ENCODE measurements at places on chromosomes 16 and 17.

GRCh38 chr16:67579686-67580085 lies 17.4 kb downstream of the CTCF start:
- DNase-seq, result no peak

GRCh38 chr17:44105941-44106340 lies 17.5 kb downstream of the HDAC5 start:
- peak; percentile 54 for DNase-seq

DNA sequence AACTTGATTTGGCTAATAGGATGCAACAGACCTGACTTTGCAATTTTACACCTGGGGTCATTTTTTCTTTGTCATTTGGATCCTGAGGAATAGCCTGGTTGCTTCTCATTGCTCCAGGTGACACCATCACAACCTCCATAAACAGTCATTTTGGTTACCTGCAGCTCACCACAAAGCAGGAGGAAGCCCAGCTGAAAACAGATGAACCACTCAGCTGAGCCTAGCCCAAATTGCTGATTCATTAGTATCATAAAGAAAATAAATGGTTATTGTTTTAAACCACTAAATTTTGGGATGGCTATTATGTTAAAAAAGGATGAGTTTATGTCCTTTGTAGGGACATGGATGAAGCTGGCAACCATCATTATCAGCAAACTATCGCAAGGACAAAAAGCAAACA lies 841.0 kb upstream of the EEF2KMT start:
- DNase-seq, result no peak

DNA sequence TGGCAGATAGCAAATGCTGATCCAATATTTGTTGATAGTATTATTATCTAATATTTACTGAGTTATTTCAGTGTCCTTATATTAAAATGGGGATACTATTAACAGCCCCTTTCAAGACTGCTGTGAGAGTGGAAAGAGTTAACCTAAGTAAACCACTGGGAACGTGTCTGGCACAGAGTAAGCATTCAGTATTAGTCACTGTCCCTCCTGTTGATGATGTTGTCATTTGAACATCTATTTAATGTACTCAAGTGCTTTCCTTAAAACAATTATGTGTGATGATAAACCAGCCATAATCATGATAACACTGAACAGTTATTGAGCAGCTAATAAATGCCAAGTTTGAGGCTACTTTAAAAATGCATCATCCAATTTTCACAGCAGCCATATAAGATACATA lies 135.7 kb upstream of the XYLT1 start:
- DNase-seq, result no peak

- DNase-seq, result no peak
Observed at GRCh38 chr16:19172098-19172780, 4.2 kb downstream of the SYT17 start.

GRCh38 chr16:62720651-62721050 lies 684.4 kb upstream of the CDH8 start:
- no peak for DNase-seq

Measured in OCI-LY7 (cell line).